ENCODE measurements at places on chromosomes 2 and 18.

GRCh38 chr2:23568626-23569190 lies 183.7 kb downstream of the KLHL29 start:
- DNase-seq: no peak

DNA sequence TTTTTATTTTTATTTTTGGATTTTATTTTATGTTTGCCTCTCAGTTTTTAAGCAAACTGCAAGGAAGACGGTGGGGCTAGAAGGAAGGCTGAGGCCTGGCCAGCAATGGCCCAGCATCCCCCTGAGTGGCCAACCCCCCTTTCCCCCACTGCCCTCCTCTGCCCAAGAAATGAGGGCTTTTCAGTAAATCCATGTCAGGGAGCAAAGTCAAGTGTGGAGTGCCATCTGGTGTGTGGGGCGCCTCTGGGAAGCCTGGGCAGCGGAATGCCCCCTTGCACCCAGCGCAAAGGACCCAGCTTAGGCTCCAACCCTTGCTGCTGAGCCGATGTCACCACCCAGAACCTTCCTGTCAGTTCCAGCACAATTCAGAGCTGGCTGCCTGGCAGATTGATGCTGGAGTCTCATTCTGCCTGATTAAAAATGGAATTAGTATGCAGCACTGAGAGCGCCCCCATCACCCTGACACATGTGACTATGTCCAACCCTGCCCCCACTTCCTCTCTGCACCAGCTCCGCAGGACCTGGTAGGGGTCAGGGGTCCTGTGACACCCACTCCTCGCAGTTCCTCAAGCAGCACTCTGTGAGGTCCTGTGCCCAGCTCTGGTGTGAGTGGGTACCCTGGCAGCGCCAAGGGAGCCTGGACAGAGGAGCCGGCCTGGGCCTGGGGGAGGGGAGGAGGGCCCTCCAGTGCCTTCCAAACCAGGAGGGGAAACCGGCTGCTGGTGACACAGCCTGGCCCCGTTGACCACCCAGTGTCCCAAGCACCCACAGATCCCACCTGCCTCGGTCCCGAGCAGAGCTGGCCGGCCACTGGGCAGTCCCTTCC lies 9.2 kb upstream of the ALPP start:
- no peak for DNase-seq

- no peak for DNase-seq
Measured at GRCh38 chr2:120861191-120861575, 125.5 kb downstream of the GLI2 start.

DNA sequence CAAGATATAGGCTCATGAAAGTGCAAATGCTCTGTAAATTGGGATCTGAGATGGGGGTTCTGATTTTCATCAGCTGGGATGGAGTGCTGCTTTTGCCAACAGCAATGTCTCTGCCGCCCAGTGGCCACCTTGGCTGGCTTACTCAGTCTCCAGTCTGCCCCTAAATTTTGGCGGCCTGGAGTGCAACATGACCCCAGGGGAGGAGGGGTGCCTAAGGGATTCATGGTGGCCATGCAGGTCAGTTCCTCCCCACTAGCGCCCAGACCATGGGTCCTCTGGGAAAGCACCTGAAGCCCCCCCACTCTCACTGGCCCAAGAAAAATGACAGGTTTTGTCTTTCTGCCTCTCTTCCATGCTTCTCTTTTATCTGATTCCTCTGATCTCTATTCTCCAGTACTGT lies 45.0 kb downstream of the SLC4A3 start:
- no peak for DNase-seq

DNA sequence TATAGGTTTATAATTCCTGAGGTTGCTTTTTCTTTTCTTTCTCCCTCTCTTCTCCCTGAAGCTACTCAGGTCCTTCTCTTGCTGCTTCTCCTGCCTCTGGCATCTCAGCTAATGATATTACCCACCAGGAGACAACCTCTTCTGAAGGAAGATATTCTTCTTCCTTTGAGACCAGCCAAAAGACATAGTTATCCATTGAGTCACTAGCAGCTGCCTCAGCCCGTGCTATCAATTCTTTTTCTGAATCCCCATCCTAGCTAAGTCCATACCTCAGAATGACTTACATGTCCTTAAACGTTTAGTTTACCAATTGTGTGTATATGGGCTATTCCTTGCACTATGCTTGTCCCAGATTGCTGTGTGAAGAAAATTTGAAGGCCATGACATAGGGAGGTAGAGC lies 25.0 kb upstream of the RNF103 start:
- no peak for DNase-seq

- no peak for DNase-seq
Measured at GRCh38 chr2:196479350-196479749, 160.2 kb upstream of the CCDC150 start.

DNA sequence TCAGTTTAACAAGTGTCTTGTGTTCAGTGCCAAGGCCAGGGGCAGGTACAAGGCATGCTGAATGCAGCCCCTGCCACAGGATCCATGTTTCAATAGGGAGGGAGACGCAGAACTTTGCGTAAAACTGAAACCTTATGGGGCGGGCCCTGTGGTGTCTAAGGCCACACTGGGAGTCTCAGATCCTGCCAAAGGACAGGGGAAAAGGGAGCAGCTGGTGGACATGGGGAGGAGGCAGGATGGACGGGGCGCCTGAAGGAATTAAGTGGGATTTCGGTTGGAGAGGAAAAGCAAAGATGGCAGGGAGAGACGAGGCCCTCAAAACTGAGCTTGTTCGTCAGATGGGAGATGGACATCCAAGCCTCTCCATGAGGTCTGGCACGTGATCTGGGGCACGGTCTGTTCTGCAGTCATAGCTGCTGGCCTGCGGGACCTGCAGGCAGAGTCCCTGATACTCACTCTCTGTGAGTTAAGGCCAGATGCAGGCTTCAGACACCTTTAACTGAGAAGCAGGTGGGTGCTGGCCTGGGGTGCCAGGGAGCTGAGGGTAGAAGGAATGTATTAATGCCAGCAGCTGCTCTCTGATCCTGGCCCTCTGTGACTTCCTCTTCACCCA lies 48.8 kb downstream of the TCF7L1 start:
- DNase-seq: no peak

DNA sequence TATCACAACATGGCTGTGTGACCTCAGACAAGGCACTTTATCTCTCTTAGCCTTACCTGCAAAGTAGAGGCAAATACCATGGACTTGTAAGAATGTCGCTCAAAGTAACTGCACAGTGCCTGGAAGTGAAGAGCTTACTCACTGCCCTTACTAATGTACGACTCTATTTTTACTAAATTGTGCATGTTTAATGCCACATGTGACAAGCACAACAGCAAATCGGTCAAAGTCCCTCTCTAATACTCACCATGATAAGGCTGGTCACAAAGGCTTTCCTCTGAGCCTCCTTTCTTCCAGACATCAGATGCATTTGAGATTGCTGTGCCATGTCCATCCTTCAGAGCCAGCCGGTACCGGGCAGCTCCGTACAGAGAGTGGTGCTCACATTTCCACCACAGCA lies 100.4 kb upstream of the CD302 start:
- no peak for DNase-seq

- DNase-seq: no peak
Measured at GRCh38 chr2:17353263-17353662, 165.0 kb downstream of the RAD51AP2 start.

- no peak for DNase-seq
Measured at GRCh38 chr2:175175896-175176295, 5.6 kb downstream of the ATP5MC3 start.

DNA sequence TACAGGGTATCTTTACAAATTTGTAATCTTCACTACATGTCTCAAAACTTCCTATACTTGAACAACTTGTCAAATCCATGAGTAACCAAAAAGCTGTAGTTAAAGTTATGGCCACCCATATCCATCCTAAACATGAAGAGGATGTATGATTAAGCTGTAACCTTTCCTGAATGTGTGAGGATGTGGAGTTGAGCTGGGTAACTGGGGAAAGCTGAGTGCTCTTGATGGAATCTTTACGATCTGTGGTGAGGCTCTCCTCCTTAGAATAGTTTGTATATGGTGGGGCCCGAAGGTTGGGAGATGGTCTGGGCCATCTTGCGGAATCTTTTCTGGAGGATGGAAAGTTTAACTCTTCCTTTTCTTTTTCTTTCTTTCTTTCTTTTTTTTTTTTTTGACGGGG lies 29.4 kb downstream of the DPP4 start:
- DNase-seq: no peak

GRCh38 chr18:47294801-47295200 lies 43.3 kb upstream of the SKOR2 start:
- DNase-seq: no peak

DNA sequence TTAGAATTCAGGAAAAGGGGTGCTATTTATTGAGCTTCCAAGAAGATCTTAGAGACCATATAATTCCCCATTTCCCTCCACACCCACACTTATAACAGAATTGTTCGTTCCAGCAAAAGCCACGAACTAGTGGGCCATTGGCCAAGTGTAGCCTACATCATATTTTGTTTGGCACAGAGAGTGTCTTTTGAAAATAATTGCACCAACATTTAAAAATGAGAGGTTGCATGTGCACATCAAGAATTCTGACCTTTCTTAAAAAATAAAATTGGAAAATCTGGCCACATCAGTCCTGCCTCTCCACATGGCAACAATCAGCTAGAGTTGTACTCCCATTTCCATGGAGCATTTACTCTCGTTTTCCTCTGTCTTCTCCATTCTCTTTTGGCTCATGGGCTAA lies 655.5 kb upstream of the FANCL start:
- DNase-seq: no peak

- DNase-seq: no peak
Measured at GRCh38 chr18:63908858-63909257, 1.1 kb downstream of the SERPINB10 start.

DNA sequence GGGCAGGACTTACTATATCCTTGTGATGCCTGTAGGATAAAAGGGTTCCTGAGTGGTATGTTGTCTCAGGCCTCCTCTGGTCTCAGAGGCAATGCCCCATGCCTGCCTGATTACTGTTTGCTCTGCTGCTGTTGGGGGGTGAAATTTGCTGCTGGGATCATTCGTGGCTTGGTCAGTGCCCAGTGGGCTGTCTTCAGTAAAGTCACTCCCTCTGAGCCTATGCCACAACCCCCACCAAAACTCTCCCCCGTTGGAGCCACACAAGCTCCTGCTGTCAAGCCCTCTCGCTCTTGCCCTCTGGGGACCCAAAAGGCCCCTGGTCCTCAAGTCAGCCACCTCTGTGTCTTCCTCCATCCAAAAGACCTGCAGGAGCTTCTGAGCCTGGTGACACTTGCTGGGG lies 38.6 kb upstream of the TGIF1 start:
- DNase-seq: no peak

Measured in activated CD4-positive, CD25-positive, alpha-beta regulatory T cell treated with anti-CD3 and anti-CD28 coated beads, Interleukin-2, amount 50 U/mL, for 72 hours (primary cell).